ENCODE measurements at places on chromosomes 3 and 15.

- no peak for DNase-seq
Measured at GRCh38 chr3:115428841-115429240, 194.5 kb upstream of the GAP43 start.

DNA sequence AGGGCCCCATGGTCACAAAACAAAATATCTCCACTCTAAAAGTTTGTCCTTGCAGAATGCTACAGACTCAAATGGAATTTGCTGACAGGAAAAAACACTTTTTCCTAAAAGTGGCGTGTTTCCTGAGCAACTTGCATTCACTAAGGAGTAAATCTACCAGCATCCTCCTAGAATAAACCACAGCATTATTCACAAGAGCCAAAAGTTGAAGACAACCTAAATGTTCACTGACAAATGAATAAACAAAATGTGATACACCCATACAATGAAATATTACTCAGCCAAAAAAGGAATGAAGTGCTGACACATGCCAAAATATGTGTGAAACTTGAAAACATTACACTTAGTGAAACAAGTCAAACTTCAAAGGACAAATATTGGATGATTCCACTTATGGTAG, 28.9 kb downstream of the ITGB5 start:
- DNase-seq, result no peak

- DNase-seq, result no peak
Measured at GRCh38 chr3:86104154-86104553, 886.8 kb downstream of the VGLL3 start.

GRCh38 chr3:126526668-126527005, 2.7 kb downstream of the CHST13 start:
- no peak for DNase-seq

DNA sequence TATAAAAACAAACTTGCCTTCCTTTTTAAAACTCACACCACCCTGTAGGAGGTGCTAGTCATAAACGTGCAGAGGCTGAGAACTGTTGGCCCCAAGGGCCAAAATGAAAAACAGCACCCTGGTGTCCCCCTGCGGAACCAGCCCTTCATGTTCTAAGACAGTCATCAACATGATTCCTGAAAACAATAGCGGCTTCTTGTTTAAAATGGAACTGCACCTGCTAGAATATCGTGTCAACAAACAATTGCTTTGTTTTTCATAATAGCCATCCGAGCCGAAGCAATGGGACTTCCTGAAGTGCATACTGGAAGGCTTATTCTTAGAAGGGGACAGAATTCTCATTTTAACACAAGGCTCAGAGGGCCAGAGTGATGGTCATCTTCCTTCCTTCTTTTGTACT, 43.7 kb downstream of the MECOM start:
- no peak for DNase-seq

- DNase-seq, result no peak
Measured at GRCh38 chr15:45612790-45613415, 21.9 kb upstream of the SQOR start.

GRCh38 chr3:55090291-55090690, 162.4 kb upstream of the LRTM1 start:
- no peak for DNase-seq

DNA sequence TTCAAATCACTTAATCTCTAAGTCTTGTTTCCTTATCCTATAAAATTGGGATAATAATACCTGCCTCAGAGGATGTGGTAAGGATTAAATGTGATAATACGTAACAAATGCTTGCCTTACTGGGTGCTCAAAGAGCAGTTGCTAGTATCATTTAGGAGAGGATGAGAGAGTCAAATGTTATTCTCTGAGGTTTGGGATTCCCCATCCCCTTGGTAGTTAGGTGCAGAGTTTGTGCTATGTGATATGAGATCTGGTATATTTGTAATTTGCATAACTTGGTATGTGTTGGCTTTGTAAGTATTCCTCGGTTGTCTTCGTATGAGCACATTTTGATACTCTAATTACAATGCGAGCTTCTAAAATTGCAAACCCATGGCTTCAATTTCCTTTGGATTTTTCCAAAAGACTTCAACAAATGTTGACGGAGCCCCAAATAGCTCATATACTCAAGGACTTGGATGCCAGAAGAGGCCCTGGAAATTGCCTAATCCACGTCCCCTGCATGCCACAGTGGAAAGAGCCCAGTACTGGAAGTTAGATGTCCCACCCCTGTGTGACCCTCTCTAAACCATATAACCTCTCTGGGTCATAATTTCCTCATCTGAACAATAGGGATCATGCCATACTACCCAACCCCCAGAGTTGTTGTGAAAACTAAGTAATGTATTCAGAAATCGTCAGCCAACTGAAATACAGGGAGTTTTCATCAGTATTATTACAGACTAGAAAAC, 85.0 kb downstream of the FBN1 start:
- DNase-seq, result no peak
